Left lung (tissue), 14 donors: ENCODE measurements at places on chromosomes 2 and 18. TPM values are rescaled to one million over a fixed set of nuclear protein-coding genes. Genes with fewer than 3 reads are reported as not detected.

Gene MYL1
- total RNA-seq, result not detected

Gene VIT
- 0.20 TPM for total RNA-seq

Gene SIX3
- total RNA-seq, result not detected

Gene C2orf81
- 3.4 TPM for total RNA-seq

Gene NPHP1
- 5.3 TPM for total RNA-seq

Gene POTEJ
- not detected for total RNA-seq

Gene RBBP8
- total RNA-seq, result 47.7 TPM

Gene BCL11A
- total RNA-seq, result 7.3 TPM

Gene ATP6V1B1
- 0.89 TPM for total RNA-seq

Gene ALKAL2
- 8.9 TPM for total RNA-seq

Gene SATB2
- 4.5 TPM for total RNA-seq

Gene HRH4
- total RNA-seq, result 7.5 TPM

Gene SLC19A3
- 6.2 TPM for total RNA-seq

Gene LBX2
- total RNA-seq, result 1.6 TPM

Gene ASAP2
- 21.1 TPM for total RNA-seq

Gene ALPP
- total RNA-seq, result 3.1 TPM

Gene RAMP1
- 7.0 TPM for total RNA-seq

Gene CYP27A1
- total RNA-seq, result 77.9 TPM

Gene DPP10
- total RNA-seq, result 0.68 TPM

Gene OXER1
- 1.7 TPM for total RNA-seq

Gene APLF
- 3.6 TPM for total RNA-seq

Gene GKN1
- not detected for total RNA-seq

Gene ASB18
- total RNA-seq, result not detected

Gene LAMA1
- 4.7 TPM for total RNA-seq

Gene ESPNL
- 0.55 TPM for total RNA-seq

Gene CXCR1
- total RNA-seq, result 1.7 TPM

Gene ARHGEF33
- 0.82 TPM for total RNA-seq

Gene DRC1
- not detected for total RNA-seq

Gene PDE1A
- total RNA-seq, result 5.3 TPM

Gene GLI2
- total RNA-seq, result 8.5 TPM

Gene DSG4
- total RNA-seq, result not detected

Gene GPR75
- 1.3 TPM for total RNA-seq

Gene NGEF
- 0.71 TPM for total RNA-seq

Gene PSMA8
- total RNA-seq, result not detected

Gene COLEC12
- 45.2 TPM for total RNA-seq

Gene DHRS9
- 3.9 TPM for total RNA-seq

Gene AFF3
- 42.0 TPM for total RNA-seq

Gene ALPI
- not detected for total RNA-seq
